Cortex of kidney (tissue), 1 donor: ENCODE measurements at places on chromosomes 12 and 14.

DNA sequence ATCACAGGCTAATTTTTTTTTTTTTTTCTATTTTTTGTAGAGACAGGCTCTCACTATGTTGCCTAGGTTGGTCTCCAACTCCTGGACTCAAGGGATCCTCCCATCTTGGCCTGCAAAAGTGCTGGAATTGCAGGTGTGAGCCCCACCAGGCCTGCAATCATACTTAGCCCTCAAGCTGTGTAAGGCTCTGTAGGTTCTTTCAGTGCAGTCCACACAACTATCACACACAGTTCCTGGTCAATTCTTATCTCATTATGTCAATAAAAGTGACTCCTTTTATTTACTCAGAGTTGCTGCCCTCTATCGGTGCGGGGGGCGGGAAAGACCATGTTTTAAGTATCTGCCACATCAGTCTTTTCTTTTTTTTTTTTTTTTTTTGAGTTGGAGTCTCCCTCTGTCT, 29.0 kb downstream of the SLC2A3 start:
- DNase-seq: no peak

- DNase-seq: no peak
These were observed 3.3 kb downstream of the CCT2 start for GRCh38 chr12:69588527-69588926.

DNA sequence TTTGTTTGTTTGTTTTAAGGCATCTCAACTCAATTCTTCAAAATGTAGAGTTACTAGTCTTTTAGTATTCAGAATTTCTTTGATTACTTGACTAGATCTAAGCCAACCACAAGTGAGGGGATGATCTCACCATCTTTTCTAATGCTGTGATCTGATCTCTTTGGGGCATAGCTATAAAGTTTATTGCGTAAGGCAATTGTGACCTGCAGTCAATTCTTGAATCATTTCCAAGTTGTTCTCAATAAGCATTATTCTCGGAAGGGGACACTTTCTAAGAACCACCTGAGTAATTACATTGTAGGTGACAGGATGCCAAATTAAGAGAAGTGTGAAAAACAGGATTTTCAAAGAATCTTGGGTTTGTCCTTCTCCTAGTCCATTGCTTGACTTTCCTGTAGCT, 13.1 kb downstream of the DACT1 start:
- DNase-seq: no peak

GRCh38 chr12:81229759-81230158, 151.9 kb downstream of the ACSS3 start:
- no peak for DNase-seq

GRCh38 chr14:103055695-103056094, 1.7 kb downstream of the CDC42BPB start:
- DNase-seq: no peak

DNA sequence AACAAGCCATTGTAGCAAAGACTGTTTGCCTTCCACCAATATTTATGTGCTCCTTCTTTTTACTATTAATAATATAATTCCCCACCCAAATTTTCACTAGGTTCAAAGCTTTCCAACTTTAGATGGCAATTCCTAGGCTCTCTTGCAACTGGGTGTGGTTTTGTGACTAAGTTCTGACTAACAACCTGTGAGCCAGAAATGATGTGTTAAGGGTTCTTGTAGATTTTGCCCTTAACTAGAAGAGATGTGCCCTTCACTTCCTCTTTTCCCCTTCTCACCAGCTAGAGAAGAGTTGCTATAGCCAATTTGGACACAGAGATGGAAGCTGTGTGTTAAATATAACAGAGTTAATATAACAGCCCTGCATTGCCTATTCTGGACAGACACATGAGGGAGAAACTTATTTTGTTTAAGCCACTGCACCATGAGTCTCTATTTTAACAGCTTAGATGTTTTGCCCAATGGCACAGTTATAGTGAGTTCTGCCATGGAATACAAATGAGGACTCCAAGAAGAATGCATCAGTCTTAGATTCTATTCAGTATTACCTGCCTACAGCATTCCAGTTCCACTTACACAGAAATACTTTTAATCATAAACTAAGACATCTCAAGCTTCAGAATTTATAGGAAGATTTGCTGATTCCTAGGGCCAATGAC, 216.2 kb downstream of the DUSP6 start:
- DNase-seq: no peak

DNA sequence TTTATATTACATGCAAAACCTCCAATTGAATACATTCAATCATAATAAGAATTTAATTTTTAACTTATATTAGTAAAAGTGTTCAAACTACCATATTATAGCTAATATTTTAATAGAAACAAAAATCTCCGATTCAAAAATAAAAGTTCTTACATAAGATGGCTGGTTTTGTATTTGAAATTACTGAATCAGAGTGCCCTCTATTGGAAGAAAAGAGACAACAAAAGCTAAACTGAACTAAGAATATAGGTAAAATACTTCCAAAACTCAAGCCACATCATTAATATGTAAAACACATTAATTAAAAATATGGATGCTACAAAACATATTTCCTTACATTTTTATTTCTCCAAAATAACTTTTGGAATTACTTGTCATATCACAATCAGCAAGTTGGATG, 120.3 kb downstream of the GARIN6 start:
- DNase-seq: no peak

- no peak for DNase-seq
These were observed 11.2 kb downstream of the RHOF start for GRCh38 chr12:121781998-121782979.

DNA sequence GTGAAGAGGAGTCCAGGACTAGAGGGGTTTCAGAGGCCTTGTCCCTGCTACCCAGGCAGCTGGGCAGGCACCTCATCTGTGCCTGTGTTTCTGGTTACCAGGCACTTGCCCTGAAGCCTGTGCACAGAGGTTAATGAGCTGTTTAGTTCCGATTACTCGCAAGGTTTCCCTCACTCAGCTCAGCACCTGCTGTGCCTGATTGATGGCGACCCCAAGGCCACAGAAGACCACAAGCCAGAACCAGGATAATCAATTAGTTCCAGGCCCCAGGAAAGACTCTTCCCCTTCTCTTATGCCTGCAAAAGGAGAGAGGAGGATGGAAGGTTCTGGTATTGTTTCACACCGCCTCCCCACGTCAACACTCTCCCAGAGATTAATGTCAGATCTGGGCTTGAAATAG, 88.8 kb upstream of the NOS1 start:
- DNase-seq: no peak

- DNase-seq: no peak
These were observed 194.0 kb upstream of the ALG10 start for GRCh38 chr12:33828326-33828725.

DNA sequence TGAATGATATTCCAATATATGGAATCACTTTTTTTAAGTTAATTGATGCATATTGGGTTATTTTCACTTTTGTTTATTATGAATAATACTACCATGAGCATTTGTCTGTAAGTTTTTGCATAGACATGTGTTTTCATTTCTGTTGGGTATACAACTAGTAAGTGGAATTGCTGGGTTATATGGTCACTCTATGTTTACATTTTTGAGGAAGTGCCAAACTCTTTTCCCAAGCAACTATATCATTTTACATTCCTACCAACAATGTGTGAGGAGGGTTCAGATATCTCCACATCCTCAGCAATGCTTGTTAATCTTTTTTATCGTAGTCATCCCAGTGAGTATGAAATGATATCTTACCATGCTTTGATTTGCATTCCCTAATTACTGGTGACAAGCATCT, 64.0 kb downstream of the MON2 start:
- DNase-seq: no peak

- DNase-seq: no peak
These were observed 377.5 kb downstream of the ALG10 start for GRCh38 chr12:34399631-34400410.

GRCh38 chr12:51527966-51528365, 63.1 kb upstream of the SCN8A start:
- DNase-seq: no peak

- no peak for DNase-seq
These were observed 151.0 kb upstream of the ARHGAP5 start for GRCh38 chr14:31926123-31926522.

- no peak for DNase-seq
These were observed 22.1 kb downstream of the EMP1 start for GRCh38 chr12:13218641-13219040.

GRCh38 chr12:132068250-132068649, 75.9 kb downstream of the DDX51 start:
- DNase-seq: no peak

DNA sequence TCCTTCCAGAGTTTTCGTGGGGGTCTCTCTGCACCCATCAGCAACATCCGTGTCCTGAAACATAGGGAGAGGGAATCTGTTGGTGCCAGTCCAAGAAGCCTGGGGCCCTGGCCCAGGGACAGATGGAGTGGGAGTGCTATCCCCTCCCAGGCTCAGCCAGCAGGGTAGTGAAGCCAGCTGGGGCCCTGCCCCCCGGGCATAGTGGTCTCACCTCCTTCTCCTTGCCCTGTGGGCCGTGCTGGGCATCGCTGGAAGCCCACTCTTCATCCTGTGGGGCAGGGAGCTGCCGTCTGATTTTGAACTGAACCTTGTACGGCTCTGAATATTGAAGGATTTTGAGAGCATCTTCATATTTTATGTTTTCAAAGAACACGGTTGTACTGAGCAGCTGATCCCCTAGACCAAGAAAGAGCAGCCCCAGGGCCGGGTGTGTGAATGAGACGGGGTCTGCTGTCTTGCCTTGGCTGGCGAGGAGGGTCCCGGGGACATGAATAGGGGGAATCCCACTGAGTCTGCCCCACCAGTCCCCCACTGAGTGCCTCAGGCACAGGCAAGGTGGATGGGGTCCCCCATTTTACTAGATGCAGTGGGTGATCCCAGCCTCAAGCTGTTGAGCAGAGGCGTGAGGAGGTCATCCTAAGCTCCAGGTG, 23.3 kb downstream of the AHNAK2 start:
- DNase-seq: no peak

GRCh38 chr14:55843718-55844403, 263.9 kb downstream of the KTN1 start:
- no peak for DNase-seq

- no peak for DNase-seq
These were observed 5.2 kb downstream of the KRT86 start for GRCh38 chr12:52279422-52280318.

DNA sequence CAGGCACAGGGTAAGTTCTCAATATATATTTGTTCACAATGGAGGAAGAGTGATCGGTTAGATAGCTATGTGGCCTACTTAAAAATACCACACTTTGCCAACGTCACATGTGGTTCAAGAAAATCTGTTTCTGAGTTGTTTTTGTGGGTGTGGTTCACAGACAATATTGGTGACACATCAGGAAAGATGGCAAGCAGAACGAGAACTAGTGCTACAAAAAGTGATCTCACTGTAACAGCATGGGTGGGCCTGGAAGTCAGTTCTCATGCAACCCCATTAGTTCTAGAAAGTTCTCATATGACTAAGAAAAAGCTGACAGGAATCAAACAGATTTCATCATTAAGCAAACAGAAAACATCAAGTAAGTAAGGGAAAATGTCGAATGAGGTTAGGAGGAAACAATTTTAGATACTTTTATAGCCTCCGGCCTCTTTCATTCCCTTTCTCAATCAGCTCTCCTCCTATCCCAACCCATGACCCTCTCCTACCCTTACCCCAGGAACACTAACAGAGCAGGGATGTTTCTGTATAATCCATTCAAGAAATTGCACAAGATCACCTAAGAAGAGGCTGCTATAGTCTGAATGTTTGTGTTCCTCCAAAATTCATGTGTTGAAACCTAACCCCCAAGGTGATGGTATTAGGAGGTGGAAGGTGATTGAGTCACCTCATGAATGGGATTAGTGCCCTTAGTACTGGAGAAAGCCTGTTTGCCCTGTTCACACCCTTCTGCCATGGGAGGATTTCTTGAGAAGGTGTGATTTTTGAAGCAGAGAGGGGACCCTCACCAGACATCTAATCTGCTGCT, 15.5 kb upstream of the NTN4 start:
- DNase-seq: no peak

DNA sequence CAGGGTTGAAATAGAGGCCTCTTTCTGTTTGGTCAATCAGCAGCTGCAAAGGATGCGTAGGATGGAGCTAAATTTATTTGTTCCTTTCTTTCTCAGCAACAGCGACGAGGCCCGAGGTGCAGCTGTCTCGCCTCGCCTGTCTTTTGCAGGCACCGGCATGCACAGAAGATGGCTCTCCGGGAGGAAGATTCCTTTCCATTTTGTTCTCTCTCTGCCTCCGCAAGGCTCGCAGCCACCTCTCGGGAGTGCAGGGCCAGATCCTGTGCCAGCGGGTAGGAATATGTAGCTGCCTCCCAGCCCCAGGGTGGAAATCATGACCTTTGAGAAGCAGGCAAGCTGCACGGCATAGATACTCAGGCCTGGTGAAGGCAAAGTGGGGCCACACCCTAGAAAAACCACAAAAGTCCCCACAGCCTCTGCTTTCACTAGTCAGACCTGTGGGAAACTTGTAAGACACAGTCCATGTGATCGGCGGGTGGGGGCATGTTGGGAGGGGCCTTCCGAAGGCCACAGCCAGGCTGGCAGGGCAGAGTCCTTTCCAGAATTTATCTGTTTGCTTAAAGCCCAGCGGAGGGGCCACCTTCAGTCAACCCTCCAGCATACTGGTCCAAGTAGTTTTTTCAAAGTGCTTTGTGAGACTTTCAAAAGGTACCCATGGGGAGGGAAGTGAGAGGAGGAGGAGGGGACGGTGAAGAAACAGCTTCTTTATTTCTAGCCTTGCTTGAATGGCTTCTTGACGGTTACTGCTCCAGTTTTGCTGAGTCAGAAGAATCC, at the start of gene MAP1LC3B2:
TSS of gene MAP1LC3B2 (plus strand) at position 220 of the 774 bp plus-strand sequence. CDS start 16,562 bp downstream, outside the sequence.
- no peak for DNase-seq

GRCh38 chr14:90429754-90430153, 32.9 kb downstream of the CALM1 start:
- DNase-seq: no peak

- no peak for DNase-seq
These were observed 60.6 kb downstream of the MARK3 start for GRCh38 chr14:103445806-103446205.

- DNase-seq: no peak
These were observed 93.2 kb downstream of the PLCZ1 start for GRCh38 chr12:18644564-18644963.

- DNase-seq: no peak
These were observed 7.9 kb downstream of the ATF7 start for GRCh38 chr12:53618275-53618674.

GRCh38 chr12:42094277-42094676, 50.4 kb downstream of the GXYLT1 start:
- no peak for DNase-seq

DNA sequence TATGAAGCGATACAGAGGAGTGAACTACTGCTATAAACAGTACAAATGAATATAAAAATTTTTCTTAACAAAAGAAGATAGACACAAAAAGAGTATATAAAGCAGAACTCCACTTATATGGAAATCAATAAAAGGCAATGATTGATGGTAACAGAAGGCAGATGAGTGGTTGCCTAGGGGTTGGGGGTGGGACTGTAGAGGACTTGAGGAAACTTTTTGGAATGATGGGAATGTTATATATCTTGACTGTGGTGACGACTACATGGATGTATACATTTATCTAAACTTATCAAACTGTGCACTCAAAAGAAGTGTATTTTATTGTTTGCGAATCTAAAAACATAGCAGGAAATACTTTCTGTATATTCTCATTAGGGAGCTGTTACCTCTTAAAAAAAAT, 89.1 kb downstream of the PTCSC3 start:
- DNase-seq: no peak

- DNase-seq: no peak
These were observed 510.8 kb downstream of the TMTC2 start for GRCh38 chr12:83197483-83197914.
